Iris pigment epithelial cell (primary cell): ENCODE measurements at places on chromosomes 4 and X.

DNA sequence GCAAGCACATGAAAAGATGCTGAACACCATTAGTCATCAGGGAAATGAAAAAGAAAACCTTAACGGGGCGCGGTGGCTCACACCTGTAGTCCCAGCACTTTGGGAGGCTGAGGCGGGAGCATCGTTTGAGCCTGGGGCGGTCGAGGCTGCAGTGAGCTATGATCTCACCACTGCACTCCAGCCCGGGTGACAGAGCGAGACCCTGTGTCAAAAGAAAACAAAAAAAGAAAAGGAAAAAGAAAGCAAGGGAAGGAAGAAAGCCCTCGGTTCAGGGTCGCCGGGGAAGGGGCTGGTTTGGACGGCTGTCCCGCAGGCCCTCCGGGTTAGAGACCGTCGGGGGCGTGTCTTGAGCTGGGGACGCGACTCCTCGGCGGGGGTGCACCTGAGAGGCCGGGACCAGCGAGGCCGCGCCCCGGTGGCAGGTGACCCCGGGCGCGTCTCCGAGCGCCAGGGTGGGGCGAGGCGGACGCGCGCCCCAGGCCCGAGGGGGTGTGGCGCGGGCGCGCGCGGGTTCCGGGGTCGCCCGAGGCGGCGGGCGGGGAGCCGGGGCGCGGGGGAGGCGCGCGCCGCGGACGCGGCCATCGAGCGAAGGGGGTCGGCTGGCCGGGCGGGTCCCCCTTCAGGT, 478 bp upstream of the PLXNA3 start:
- no peak for DNase-seq

- DNase-seq = peak; percentile 81
Measured at GRCh38 chr4:2858451-2859217, 15.0 kb downstream of the ADD1 start.

DNA sequence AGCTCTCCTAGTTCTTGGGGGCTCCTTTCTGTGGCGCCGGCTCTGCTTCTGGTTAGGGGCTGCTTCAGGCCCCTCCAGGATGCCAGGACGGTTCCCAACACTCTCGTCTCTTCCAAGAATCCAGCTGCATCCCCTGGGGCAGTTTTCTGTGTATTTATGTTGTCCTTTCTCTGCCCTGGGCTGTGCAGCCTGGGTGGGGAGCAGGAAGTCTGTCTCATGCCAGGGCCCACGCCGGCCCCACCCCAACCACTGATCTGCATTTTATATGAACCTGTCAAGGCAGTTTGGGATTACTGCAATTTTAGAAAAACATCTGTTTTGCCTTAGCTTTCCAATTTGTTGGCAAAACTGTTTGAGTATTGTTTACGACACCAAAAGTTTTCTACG, 14.6 kb downstream of the CTBP1 start:
- no peak for DNase-seq

GRCh38 chrX:42628471-42628870, 149.5 kb downstream of the PPP1R2C start:
- DNase-seq = no peak

- peak; percentile 3 for DNase-seq
Measured at GRCh38 chr4:172851534-172851933, 317.1 kb upstream of the GALNT7 start.

GRCh38 chr4:116838609-116839008, 246.8 kb downstream of the TRAM1L1 start:
- DNase-seq = no peak

DNA sequence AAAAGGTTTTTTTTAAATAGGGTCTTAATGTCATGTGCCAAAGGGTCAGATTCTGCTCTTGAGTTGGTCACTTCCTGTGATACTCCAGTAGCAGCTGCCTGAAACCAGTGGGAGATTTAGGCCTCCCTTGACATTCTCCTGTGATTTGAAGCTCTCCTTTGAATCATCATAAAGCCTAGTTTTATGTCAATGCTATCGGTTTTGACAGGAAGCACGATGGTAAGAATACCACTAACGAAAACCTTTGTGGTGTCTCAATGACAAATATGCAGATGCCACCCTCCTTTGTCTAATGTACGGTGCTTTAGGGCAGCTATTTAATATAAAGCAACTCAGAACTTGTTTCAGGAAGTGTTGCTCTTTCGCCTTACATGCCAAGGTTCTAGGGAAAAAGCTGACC, 44.2 kb downstream of the CCNI start:
- DNase-seq = no peak

- DNase-seq = no peak
Measured at GRCh38 chr4:160611181-160611580, 1508.3 kb downstream of the RAPGEF2 start.

- no peak for DNase-seq
Measured at GRCh38 chr4:40134206-40134917, 62.5 kb upstream of the RHOH start.
